ENCODE measurements at places on chromosomes 12 and 14. TPM values are rescaled to one million over a fixed set of nuclear protein-coding genes. Genes with fewer than 3 reads are reported as not detected.

GRCh38 chr12:52033446-52034140 is 17.6 kb upstream of the NR4A1 start:
- no peak for DNase-seq

DNA sequence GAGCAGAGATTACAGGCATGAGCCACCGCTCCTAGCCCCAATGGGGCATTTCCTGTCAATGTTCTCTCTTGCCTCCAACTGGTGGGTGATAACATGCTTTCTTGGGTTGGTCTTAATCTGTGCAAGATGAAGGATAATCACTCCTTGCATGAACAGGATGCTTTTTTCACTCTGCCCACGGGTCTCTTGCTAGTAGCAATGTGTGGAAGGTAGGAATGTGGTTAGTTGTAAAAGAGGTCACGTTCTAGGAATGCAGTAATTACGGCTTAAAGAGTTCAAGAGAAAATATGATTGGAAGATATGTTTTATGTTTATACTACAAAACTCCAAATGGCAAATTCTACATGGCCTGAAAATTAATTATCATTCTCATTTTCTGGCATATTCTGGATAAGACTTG is 10.5 kb downstream of the RNASE10 start:
- DNase-seq: no peak

- DNase-seq: no peak
These were observed 105.7 kb downstream of the GCH1 start for GRCh38 chr14:54796961-54797360.

DNA sequence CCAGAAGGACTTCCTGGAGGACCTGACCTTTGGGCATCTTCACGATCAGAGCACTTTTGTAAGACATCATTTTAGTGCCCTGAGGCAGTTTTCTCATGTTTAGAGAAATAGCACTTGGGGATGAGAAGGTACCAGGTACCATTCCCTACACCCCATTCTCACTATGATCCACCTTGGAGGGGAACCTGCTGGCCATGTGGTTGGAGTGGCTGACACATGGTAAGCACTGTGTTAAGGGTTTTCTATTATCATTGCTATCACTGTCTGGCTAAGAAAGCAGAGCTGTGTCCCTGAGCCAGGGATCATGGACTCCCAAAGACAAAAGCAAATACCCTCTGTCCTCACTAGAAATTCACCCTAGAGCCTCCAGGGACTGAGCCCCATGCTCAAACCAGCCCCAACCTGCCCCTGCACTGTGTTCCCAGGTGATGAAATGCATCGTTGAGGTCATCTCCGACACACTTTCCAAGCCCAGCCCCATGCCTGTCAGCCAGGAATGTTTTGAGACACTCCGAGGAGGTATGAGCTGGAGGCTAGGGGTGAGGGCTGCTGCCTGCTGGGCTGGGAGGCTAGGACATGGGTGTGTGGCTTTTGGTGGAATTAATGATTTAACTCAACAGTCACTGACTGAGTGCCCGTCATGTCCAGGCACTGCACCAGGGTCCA is 3.4 kb downstream of the CHGA start:
- DNase-seq: no peak

DNA sequence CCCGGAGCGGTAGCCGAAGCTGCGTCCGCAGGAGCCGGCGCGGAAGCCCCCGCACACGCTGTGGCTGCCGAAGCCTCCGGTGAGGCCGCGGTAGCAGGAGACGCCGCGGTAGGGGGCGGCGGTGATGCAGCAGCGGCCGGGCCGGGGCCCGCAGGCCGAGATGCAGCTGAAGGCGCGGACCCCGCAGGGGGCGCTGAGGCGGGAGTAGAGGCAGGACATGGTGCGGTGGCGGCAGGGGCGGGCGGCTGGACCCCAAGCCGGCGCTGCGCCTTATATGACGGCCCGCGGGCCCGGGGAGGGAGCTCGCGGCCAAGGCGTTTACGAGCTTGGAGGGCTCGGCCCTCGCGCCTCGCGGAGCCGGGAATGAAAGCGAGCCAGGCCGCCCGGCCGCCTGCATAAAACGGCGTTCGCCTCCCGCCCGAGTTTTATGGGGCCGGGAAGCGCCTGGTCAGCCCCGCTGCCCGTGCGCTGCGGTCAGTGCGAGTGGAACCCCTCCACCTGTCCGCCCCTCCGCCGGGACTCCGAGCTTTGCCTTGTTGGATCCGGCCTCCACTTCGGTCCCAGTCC is 16.0 kb upstream of the KRT86 start:
- peak; percentile 76 for DNase-seq

- no peak for DNase-seq
These were observed 15.6 kb downstream of the PEX5 start for GRCh38 chr12:7205091-7205490.

DNA sequence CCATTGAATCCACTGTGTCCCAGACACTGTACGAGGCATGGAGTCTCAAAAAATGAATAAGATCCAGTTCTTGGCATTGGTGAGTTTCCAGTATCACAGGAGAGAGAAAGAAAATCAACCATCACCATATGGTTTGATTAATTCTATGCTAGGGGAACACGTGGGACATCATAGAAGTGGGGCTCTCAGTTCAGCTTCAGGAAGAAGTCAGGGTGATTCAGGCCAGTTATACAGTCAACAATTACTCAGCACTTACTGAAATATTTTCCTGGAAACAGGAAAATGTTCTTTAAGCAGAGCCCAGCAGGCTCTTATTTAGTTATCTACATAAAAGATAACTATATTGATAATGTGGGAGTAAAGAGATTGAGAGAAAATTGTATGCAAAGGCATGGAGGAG is 407.2 kb downstream of the NOVA1 start:
- DNase-seq: no peak

- DNase-seq: no peak
These were observed 1.1 kb downstream of the ALX1 start for GRCh38 chr12:85280984-85281630.

DNA sequence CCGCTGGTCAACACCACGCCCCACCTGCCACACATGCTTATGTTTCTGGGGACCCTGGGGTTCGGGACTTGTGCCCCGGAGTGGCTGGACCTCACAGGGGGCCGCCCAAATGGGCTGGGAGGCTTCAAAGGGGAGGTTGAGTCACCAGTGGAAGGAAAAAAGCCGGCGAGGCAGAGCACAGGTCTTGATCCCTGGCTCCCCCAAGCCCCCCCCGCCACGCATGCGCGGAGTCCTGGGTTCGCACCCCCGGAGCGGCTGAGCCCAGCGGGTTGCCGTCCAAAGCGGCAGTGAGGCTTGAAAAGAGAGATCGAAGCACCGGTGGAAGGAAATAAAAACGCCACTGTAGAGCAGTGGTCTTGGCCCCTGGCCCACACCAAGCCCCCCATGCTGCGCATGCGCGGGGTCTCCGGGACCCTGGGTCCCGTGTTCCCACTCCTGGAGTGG is 313.5 kb downstream of the ALG10 start:
- no peak for DNase-seq

DNA sequence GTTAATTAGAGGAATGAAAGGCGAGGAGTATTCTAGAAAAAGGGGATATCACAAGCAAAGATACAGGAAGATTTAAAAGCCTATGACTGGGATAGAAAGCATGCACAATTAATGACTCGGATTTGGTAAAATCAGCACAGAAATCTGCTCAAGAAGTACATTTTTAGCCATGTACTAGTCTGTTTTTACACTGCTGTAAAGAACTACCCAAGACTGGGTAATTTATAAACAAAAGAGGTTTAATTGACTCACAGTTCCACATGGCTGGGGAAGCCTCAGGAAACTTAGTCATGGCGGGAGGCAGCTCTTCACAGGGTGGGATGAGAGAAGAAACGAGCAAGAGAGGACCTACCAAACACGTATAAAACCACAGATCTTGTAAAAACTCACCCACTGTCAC is 716.3 kb upstream of the MDGA2 start:
- no peak for DNase-seq

DNA sequence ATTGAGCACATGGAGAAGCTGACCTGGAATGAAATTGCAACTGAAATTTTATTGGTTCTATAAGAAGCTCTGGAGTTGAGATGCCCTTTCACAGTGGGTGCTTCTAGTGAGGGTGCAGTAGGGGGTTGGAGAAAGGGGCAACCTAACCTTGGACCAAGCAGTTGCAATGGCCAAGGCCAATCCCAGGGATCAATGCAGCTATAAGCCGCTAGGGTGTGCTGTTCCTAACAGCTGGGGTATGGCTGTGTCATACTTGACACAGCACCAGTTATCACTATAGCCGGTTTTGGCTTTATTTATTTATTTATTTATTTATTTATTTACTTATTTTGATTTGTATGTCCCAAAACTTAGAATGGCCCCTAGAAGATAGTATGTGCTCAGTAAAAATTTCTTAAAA is 505.9 kb downstream of the FLRT2 start:
- DNase-seq: peak; percentile 69

KRT6C gene
- total RNA-seq: not detected

EDDM3A gene
- not detected for total RNA-seq

KIF5A gene
- 18.5 TPM for total RNA-seq

FAM186B gene
- total RNA-seq: 0.46 TPM

STON2 gene
- total RNA-seq: 62.9 TPM

PLCZ1 gene
- total RNA-seq: not detected
